T1000 (cell line): ENCODE measurements at places on chromosomes 7 and 10.

DNA sequence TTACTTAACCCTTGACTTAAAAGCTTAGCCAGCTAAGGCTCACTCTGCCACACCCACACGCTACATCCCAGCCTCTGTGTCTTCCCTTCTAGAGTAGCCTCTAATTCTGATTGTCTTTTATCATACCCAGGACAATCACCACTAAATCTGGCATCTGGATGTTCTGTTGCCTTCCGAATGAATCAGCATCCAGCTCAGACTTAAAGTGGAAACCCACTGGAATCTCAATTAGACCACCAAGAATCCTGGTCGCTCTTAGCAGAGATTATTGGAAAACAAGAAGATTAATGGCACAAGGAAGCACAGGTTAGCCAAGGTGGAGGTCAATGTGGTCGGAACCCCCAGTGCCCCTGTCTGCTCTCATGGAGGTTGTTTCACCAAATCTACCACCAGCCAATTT is 404.2 kb upstream of the FOXK1 start:
- no peak for DNase-seq

DNA sequence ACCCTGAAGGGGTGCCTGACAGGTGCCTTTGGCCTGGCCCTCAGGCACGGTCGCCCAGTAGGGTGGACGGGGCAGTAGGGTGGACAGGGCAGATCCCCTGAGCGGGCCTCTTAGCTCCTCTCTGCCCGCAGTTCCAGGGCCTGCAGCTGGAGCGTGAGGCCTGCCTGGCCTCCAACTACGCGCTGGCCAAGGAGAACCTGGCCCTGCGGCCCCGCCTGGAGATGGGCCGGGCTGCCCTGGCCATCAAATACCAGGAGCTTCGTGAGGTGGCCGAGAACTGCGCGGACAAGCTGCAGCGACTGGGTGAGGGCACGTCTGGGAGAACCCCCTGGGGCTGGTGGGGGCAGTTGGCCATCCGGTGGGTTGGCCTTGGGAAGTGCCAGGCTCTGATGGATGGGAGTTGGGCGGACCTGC is 1.7 kb downstream of the VPS37D start:
- no peak for DNase-seq

- no peak for DNase-seq
Measured at GRCh38 chr7:30525429-30525828, 20.8 kb upstream of the GGCT start.

GRCh38 chr7:4202154-4202736 is 479.9 kb upstream of the FOXK1 start:
- no peak for DNase-seq

DNA sequence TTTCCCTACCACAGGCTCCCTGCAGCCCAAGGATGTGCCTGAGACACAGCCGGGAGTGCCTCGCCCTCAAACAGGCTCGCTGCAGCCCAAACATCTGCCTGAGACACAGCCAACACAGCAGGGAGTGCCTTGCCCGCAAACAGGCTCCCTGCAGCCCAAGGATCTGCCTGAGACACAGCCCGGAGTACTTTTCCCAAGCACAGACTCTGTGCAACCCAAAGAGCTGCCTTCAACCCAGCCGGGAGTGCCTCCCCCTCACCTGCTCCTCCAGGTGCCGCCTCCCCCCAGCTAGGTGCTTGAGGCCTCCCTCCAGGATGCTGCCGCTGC is 42.9 kb downstream of the ANTXRL start:
- no peak for DNase-seq

DNA sequence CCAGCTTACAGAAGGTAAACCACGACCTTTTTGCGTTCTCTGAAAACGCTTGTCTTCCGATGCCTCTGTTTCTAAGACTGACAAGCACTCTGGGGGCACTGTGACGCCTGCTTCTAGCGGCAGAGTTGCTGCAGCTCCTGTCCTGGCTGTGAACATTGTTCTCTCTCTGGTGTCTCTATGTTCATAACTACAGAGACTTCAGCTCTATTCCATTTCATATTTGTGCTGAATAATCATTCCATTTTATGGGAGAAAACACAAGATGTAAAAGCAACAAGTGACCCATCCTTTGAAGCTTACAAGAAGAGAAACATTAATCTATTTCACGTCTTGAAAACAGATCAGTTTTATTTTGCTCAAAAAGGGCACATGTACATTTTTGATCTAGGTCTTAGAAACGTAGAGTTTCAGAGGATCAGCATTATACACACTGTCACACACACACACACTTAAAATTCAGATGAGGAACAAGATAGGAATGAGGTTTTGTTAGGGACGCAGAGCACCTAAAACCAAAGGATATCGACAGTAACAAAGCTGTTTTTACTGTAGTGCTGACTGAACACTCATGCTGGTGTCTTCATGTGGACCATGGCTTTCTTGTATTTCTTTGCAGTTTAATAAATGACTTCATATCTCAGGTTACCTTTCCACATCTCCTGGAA is 3.0 kb downstream of the IKZF1 start:
- no peak for DNase-seq

DNA sequence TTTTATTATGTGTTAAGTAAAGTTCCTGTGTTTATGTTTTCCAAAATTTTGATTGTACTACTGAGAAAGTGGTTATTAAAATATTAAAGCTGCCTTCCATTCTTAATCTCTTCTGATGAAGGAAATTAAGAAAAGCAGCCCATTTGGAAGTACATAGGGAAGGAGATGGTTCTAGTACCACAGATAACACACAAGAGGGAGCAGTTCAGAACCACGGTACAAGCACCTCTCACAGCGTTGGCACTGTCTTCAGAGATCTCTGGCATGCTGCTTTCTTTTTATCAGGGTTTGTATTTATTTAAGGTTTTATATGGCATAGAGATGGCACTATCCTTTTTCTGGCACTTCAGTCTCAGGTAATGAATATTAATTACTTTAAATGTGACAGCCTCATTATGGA is 111.6 kb downstream of the PHTF2 start:
- DNase-seq, result no peak

GRCh38 chr10:90413196-90413595 is 444.6 kb downstream of the HTR7 start:
- no peak for DNase-seq

- DNase-seq, result no peak
Measured at GRCh38 chr10:91519899-91520514, 109.9 kb downstream of the HECTD2 start.

DNA sequence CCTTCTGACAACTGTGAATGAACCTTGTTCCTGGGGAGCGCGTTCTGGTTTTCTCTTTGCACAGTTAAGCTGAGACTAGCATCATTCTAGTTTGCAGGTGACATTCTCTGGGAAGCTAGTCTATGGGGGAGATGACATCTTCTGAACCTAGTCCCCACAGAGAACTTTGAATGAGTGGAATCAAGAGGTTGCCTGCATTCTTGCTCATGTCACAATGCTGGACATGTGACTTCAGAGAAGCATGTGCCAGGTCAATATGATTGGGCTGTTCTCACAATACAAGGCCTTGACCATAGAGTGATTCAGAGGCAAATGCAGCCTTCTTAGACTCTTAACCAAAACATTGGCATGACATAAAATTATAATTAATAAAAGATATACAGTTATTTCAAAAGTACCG is 22.1 kb downstream of the KLLN start:
- DNase-seq, result no peak

DNA sequence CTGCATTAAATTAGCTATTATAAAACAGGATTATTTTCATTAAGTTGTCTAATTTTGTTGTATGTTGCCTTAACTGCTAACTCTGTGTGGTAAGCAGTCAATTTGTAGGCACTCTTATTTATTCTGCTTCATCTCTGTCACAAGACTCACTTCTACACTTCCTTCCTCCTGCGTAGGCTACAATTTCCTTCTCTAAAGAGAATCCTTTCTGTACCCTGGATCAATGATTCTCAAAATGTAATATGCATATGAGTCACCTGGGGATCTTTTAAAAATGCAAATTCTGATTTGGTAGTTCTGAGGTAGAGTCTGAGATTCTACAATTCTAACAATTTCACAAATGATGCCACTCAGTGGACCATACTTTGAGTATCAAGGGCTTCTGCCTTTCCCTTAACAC is 4.4 kb upstream of the UBE2D1 start:
- no peak for DNase-seq
